ENCODE measurements at places on chromosomes 3 and 15.
A peak's percentile ranks its signal among the peaks of the same experiment; 100 is the strongest.

DNA sequence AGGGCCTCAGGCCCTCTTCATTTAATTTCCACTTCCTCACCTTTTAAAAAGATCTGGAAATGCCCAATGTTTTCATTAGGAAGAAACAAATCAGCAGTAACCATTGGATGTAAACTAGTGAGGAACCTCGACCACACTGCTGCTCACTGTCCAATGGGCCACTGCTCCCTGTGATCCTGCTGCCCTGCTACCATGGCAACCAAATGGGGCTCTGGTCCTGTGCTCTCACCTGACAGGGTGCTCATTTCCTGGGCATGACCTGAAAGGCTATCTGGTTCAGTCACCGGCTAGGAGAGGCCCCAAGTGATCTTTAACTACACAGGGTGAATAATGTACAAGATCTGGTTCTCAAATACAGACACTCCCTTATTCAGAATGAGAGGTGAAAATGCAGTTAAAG lies 54.6 kb downstream of the ARHGEF3 start:
- no peak for DNase-seq

GRCh38 chr3:144344925-144345548 lies 373.4 kb downstream of the DIPK2A start:
- DNase-seq: no peak

DNA sequence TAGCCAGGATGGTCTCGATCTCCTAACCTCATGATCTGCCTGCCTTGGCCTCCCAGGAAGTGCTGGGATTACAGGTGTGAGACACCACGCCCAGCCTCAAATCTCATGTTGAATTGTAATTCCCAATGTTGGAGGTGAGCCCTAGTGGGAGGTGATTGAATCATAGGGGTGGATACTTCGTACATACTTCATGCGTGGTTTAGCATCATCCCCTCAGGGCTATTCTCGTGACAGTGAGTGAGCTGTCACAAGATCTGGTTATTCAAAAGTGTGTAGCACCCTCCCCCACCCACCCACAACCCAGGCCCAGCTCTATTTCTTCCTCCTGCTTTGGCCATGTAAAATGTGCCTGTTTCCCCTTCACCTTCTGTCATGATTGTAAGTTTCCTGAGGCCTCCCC lies 236.9 kb upstream of the IL12A start:
- DNase-seq: no peak

GRCh38 chr3:177119829-177120228 lies 77.5 kb downstream of the TBL1XR1 start:
- no peak for DNase-seq

GRCh38 chr3:128585189-128585588 lies 65.4 kb downstream of the RPN1 start:
- DNase-seq: no peak

GRCh38 chr3:42061025-42061712 lies 30.0 kb upstream of the TRAK1 start:
- DNase-seq: peak; percentile 14

GRCh38 chr3:171753025-171753472 lies 57.2 kb downstream of the PLD1 start:
- no peak for DNase-seq

DNA sequence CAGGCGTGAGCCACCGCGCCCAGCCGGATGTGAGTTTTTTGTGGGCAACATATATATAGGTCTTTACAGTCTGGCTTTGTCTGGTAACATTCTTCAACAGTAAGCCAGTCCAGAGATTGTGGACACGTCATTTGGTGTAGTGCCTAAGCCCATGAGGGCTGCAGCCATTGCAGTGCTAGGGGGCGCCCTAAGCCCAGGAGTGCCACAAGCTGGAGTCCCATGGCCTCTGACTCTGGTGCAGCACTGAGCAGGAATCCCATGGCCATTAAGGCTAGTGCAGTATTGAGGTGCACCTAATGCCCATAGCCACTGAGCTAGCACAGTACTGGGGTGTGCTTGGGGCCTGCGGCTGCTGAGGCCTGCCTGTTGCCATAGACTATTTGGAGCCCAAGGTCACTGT lies 136.4 kb upstream of the NDN start:
- DNase-seq: no peak

GRCh38 chr3:177931346-177931745 lies 604.9 kb upstream of the KCNMB2 start:
- no peak for DNase-seq

- no peak for DNase-seq
These were observed 44.4 kb upstream of the SPRED1 start for GRCh38 chr15:38208206-38208605.

GRCh38 chr3:17287006-17287689 lies 402.4 kb downstream of the PLCL2 start:
- DNase-seq: no peak

GRCh38 chr3:151816091-151816604 lies 2.2 kb downstream of the AADAC start:
- DNase-seq: no peak

GRCh38 chr15:42282926-42283325 lies 9.7 kb upstream of the TMEM87A start:
- DNase-seq: no peak

DNA sequence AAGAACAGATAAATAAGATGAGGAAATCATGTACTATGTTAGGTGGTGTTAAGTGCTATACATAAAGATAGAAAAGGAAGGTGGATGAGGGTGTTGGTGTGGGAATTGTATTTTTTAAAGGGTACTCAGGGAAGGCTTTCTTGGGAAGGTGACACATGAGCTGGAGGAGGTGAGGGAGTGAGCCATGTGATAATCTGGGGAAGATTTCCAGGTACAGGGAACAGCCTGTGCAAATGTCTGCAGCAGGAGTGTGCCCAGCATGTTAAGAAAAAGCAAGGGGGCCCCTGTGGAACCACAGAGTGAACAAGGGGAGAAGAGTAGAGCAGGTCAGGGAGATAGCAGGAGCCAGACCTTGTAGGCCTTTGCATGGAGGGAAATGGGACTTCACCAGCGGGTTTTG lies 175.6 kb downstream of the SSR3 start:
- DNase-seq: no peak

DNA sequence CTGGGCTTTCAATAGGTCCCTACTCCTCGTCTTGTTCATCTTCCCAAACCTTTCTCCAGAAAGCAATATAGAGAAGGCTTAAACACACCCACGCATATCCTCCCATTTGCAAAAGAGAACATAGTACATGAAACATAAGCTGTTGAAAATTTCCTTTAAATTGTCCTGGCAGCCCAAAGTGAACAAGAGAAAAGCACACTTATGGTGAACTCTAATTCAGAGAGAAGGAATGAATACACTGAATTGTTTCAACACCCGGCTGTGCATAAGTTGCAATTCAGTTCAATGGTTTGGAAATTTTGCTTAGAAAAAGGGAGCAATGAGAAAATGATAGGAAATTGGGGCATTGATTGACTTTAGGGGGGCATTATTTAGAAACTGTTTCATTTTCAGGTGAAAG lies 202.6 kb downstream of the TIGIT start:
- DNase-seq: no peak

- DNase-seq: no peak
These were observed 662 bp downstream of the TMEM108 start for GRCh38 chr3:133038731-133039375.

GRCh38 chr3:149621218-149622005 lies 36.4 kb downstream of the WWTR1 start:
- DNase-seq: no peak

GRCh38 chr3:139534992-139535879 lies 4.3 kb downstream of the RBP1 start:
- no peak for DNase-seq

DNA sequence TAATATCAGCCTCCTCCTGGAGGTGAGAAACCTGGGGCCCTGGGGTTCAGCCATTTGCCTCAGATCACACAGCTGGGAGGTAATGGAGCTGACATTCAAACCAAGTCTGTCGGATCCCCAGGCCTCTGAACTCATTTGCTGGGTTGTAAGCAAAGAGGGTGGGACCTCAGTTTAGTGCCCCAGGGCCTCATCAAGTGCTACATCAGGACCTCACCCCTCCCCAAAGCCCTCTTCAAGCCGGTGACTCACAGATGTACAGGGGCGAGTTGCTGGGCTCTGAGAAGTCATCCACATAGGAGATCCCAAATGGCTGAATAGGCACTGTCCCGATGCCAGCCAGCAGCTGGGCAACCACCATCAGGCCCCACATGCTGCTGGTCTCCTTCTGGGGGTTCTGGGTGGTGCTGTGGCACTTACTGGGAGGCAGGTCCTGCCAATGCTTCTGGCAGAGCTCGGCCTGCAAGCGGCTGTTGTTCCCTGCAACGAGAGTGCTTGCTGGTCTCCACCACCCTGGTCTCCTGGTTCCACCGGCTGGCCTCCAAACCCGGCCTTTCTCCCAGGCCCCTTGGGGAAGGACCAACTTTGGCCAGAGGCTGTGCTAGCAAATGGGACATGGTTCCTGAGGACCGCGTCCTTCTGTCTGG lies 59.2 kb upstream of the RAB6B start:
- DNase-seq: no peak

DNA sequence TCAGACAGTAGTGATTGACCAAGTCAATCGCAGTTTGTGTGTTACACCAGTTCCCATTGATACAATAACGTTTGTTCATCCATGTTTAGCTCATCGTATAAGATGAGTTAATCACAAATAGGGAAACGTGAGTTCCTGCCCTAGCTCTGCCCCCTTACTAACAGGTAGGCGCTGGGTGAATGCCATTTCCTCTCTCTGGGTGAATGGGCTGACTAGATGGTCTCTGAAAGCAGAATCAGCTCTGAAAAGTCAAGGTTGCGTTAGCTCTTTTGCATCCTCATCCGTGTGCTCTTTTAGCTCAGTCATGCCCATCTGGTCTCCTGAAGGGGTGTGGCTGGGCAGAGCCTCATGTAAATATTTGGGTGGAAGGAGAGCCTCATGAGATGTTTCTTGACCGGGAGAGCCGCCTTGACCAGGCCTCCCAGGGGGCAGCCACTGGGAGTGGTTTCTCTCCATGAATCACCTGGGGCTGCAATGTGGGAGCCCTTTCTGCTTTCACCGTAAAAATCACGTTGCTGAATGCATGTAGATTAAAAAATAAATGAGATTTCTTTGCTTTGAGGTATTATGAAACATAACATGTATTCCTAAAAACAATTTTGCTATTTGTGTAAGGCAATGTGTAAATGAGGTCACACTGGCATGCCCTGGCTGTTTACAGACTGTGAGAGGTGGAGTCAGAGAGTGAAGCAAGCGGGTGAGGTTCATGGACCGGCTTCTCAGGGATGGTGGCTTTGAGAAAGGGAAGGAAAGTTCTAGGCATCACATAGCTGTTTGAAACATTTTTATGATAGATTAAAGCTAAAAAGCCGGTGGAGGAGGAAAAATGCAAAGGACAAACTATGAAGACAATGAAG lies 108.4 kb upstream of the RASGRP1 start:
- DNase-seq: peak; percentile 43

GRCh38 chr15:53681056-53681455 lies 78.4 kb downstream of the WDR72 start:
- no peak for DNase-seq

DNA sequence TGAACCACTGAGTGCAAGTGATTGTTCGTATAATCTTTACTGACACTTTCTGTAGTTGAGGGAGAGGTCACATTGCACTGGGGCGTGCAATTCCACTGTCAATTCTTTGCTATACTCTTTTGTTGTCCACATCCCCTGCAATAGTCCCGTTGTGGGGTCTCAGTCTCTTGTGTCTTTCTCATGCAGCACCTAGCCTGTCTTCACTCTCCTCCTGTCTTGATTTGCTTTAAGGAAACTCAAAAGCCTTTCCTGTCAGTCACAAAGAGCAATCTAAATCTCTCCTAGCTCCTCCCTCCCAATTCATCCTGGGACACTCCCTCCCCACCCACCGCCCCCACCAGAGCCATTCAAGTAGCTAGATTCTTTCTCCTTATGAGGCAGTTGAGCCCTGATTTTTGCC lies 13.2 kb upstream of the TMEM158 start:
- no peak for DNase-seq

GRCh38 chr3:186687120-186687651 lies 21.4 kb downstream of the HRG start:
- DNase-seq: no peak

GRCh38 chr15:68042156-68042854 lies 11.8 kb upstream of the PIAS1 start:
- no peak for DNase-seq

DNA sequence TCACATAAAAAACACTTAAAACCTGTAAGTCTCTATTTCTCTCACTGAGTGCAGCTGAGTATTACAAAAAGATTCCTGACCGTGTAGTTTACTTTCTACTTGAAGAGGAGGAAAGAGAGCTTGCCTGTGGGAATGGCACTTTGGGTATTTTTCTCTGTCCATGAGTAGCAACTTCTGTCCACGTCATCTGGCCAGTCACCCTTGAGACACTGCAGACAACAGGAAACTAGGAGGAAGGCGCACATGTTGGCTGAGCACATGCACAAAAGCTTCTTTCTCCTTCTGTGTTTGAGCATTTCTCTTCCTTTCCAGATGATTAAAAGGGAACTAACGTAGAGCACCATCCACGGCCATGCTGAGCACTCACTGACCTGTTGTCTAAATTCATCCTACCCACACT lies 19.7 kb downstream of the STARD5 start:
- peak; percentile 34 for DNase-seq

GRCh38 chr15:84749111-84749991 lies 959 bp downstream of the ZNF592 start:
- DNase-seq: peak; percentile 57

DNA sequence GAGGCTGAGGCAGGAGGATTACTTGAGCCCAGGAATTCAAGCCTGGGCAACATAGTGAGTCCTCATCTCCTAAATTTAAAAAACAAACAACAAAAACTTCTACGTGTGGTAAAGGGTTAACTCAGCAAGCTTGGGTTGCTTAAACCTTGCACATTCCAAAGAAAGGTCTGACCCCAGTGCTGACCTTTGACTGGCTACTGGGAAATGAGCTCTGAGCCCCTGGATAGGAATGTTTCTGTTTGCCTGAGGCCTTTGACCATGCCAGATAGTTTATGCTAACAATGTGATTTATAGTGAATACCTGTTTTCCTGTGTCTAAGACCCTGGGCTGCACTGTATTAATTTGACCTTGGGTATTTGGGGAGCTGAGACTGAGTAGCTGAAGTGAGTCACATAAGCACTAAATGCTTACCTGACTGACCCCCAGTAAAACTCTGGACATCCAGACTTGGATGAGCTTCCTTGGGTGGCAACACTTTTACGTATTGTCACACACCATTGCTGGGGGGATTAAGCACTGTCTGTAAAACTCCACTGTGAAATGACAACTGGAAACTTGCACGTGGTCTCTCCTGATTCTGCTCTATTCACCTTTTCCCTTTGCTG lies 20.7 kb downstream of the TCAIM start:
- no peak for DNase-seq

DNA sequence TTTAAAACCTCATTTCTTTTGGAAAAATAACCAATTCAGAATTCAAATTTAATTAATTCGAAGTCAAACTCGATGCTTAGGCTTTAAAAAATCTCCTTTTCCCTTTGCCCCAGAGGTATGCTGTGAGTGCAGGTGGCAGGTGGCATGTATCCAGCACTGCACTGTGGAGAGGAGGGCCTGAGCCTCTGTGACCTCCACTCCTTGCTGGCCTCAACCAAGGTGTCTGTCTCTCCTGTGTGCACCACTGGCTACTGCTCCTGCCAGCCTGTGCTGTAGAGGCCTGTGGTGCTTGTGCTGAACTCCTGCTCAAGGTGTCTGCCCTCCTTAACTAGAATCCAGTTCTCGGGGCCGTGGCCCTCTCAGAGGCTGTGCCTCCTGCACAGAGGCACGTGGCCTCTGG lies 56.2 kb upstream of the NEDD4 start:
- no peak for DNase-seq

GRCh38 chr3:108479224-108479623 lies 31.2 kb downstream of the MYH15 start:
- no peak for DNase-seq

GRCh38 chr15:98703126-98703685 lies 54.9 kb downstream of the IGF1R start:
- no peak for DNase-seq

Data from CD4-positive, alpha-beta T cell treated with Interferon alpha-2 for 1 hour (primary cell).